Fibroblast of the aortic adventitia (primary cell): ENCODE measurements at places on chromosomes 4 and X. TPM values are rescaled to one million over a fixed set of nuclear protein-coding genes. Genes with fewer than 3 reads are reported as not detected.

KIAA1210 gene
- total RNA-seq: not detected in 2 replicates

DNA sequence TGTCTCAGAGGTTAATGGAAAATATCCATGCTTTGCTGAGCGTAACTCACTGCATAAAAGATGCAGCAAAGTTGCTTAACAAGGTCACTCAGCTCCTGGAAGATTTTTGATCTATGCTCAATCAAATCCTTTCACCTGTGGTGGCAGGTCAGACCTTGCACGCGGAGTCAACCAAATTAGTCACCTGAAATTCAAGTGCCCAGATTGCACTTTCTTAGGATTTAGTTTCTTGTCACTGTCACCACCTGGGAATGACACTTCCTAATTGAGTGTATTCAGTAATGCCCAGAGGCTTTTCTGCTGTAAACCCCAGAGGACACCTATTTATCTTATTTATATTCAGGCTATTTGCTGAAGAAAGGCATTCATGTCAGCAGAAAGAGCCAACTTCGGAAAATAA is 215.8 kb upstream of the SMIM31 start:
- no peak for DNase-seq

- DNase-seq: peak; percentile 60
These were observed 104.8 kb downstream of the GASK1B start for GRCh38 chr4:158068068-158068467.

DNA sequence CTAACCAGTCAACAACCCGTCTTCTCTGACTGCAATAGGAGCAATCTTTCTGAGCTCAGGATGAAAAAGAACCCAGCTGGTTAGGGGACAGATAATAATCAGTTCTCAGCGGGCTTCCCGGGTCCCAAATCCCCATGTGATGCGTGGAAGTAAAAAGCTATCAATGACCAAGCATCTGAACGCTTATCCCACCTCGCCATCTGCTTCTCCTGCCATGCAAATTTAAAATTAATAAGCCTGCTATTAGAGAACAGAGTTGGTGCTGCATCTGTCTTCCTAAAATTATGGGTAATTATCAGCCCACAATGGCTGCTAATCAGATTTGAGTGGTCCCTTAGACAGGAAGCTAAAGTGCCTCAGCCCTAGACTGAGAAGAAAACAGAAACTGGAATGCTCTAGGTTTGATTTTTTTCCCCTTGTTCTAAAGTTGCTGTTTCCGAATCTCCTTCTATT is 37.5 kb downstream of the AFAP1 start:
- no peak for DNase-seq

GRCh38 chr4:92241094-92241493 is 62.7 kb upstream of the GRID2 start:
- DNase-seq: no peak
